ENCODE measurements at places on chromosomes 11 and 22.
A peak's percentile ranks its signal among the peaks of the same experiment; 100 is the strongest.

DNA sequence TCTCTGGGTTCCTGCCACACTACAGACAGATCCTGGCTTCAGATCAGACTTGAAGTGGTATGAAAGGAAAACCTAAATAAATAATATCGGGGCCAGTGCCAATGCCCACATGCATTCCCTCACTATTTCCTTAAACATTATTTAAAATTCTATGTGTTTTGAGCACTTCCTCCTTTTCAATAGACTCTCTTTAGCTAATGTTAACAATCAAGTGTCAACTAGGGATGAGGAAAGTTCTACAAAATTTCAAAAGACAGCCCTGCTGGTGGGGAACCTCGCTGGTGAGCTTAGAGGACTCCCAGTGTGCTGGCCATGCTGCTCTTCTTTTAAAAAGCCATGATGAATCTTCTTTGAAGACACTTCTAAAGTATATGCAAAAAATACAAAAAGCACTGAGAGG, 87.5 kb downstream of the ENTHD1 start:
- no peak for DNase-seq

- no peak for DNase-seq
Measured at GRCh38 chr22:19448076-19448607, 631 bp upstream of the C22orf39 start.

GRCh38 chr11:99351624-99352023, 330.9 kb downstream of the CNTN5 start:
- no peak for DNase-seq

GRCh38 chr11:36141196-36141953, 147.8 kb downstream of the COMMD9 start:
- no peak for DNase-seq

DNA sequence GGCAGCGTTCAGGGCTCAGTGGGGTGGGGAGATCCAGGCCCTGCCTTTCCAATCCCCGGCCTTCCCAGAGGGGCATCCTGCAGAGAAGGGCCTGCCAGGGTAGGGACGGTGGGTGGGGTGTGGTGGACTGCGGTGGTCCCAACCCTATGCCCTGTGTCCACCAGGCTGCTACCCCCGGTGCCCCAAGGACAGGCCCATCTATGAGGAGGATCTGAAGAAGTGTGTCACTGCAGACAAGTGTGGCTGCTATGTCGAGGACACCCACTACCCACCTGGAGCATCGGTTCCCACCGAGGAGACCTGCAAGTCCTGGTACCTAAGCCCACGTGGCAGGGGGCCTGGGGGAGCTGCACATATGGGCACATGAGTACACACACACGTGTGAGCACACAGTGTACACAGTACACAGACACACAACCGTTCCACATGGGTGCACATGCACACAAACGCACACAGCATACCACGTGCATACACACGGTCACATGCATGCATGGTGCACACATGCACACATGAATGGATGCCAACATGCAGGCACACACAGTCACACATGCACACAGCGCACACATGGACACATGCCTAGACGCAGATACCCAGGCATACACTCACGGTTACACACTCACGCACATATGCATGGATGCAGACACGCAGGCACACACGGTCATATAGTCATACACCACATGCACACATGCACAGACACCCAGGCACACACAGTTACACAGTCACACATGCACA, 16.1 kb downstream of the MUC2 start:
- no peak for DNase-seq

GRCh38 chr11:46278387-46279125, 1.1 kb downstream of the CREB3L1 start:
- no peak for DNase-seq

DNA sequence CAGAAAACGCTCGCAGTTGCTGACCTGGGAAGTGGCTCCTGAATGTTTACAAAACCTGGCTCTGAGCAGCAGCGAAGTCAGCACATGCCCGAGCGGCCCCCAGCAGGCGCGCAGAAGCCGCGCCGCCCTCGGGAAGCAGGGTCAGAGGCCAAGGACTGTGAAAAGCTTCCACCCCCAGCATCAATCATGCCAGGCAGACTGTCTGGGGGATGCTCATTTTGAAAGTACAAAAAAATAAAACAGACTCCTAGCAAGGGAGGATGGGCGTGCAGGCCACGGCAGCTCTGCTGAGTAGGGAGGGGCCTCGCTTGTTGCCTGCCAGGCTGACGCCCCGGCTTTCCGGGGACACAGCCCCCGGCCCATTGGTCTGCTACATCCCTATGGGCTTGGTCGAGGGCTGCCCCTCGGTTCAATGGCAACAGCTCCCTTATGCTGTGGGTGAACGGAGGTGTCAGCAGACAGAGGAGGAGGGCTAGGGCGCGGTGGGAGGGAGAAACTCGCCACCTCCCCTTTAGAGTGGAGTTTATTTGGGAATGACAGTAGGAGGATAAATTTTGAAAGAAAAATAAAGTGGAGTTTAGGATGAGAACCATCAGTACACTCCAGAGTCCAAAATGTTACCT, 37.7 kb upstream of the GNB1L start:
- peak; percentile 50 for DNase-seq

DNA sequence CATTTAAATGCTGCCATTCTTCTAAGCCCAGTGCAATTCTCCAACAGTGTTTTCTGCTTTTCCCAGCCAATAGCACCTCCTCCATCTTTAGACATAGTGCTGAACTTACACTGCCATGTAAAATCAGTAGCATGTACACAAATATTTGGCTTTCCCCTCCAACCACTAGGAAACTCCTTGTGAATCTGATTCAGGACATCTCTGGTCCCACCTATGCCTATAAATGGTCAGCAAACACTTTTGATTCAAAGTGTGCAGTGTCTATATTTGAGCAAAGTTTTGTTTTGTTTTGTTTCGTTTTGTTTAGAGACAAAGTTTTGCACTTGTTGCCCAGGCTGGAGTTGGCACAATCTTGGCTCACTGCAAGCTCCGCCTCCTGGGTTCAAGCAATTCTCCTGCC, 24.8 kb downstream of the YPEL4 start:
- no peak for DNase-seq

DNA sequence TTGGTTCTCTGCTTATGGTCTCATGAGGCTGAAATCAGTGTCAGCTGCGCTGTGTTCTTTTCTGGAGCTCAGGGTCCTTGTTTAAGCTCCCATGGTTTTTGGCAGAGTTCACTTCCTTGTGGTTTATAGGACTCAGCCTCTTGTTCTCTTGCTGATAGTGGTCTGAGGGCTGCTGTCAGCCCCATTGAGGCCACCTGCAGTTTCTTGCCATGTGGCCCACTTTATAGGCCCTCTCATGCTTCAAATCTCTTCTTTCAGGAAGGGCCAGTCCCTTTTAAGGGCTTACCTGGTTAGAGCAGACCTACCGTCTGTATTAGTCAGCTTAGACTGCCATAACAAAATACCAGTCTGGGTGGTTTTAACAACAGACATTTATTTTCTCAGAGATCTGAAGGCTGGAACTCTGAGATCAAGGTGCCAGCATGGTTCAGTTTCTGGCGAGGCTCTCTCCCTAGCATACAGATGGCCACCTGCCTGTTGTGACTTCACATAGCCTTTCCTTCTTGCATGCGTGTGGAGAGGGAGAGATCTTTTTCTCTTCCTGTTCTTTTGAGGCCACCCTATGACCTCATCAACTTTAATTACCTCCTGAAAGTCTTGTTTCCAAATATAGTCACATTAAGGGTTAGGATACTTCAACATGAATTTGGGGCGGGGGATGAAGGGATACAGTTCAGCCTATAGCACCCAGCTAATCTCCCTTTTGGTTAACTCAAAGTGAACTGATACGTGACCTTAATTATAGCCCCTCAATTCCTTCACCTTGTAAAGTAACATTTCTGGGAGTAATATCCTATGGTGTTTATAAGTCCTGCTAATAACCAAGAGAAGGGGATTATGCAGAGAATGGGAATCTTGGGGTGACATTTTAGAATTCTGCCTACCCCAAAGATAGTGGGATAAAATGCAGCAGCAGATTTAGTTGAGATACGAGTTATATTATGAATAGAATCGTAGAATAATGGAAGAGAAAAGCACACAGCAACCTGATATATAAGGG, 131.8 kb downstream of the UVRAG start:
- DNase-seq: no peak

DNA sequence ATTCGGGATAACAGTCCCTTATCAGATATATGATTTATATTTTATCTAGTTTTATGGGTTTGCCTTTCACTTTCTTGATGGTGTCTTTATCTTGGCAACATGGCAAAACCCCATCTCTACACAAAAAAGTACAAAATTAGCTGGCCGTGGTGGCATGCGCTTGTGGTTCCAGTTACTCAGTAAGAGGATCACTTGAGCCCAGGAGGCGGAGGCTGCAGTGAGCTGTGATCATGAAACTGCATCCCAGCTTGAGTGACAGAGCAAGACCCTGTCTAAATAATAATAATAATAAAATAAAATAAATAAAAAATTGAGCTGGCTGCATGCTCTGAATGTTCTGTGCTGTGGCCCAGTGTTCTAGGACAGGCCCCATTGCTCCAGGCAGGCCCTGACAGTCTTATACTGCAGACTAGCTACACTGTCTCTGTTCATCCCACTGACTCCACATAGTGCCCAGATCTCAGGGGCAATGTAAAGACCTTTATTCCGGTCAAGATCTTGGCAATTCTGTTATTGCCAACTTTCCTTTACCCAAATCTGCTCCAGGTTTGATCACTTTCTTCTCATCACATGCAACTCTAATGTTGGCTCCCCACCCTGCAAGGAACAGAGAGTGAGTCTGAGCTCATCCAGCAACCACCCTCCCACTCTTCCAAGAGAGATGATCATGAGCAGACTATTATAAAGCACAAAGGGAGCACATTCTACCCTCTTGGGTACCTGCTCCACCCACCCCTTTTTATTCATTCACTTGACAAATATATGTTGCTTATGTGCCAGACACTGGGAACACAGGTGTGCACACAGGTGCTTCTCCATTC, 8.8 kb downstream of the HSPA8 start:
- DNase-seq: no peak

- DNase-seq: peak; percentile 5
Measured at GRCh38 chr22:20741634-20742581, 32.0 kb upstream of the SERPIND1 start.

- DNase-seq: no peak
Measured at GRCh38 chr22:35921777-35922176, 106.8 kb downstream of the RBFOX2 start.

- no peak for DNase-seq
Measured at GRCh38 chr11:63032457-63032856, 16.8 kb upstream of the SLC22A8 start.

DNA sequence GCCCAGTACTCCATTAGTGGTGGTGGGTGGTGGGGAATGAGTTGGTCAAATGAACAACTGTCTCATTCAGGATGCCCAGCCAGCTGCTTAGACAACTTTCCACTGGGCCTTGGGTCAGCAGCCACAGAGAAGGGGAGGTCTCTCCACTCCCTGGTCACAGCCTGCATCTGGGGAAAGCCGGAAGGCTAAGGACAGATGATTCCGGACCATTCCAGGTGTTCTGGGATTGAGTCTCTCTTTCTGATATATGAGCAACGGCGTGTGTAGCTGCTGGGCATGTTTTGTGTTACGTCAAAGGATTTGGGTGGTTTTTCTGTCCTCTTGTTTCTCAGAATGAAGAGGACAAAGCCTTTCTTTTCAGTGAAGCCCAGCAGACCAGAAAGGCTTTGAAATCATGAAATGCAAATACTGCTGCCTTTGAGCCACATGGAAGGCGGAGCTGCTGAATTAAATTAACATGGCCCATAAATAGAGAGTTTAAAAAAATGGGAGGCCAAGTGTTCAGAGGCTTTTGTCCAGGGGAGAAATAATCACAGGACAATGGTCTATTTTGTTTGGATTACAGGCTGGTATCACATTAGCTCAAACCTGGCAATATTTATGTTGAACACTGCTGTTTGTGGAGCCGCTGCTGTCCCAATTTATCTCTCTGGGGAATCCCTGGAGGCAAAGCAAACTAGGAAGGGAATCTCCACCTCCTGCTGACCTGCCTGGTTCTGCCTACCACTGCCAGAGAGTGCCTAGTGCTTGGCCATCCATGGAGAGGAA, 234.4 kb upstream of the E2F8 start:
- DNase-seq: no peak

GRCh38 chr11:103902994-103903393, 133.4 kb upstream of the DDI1 start:
- DNase-seq: no peak

DNA sequence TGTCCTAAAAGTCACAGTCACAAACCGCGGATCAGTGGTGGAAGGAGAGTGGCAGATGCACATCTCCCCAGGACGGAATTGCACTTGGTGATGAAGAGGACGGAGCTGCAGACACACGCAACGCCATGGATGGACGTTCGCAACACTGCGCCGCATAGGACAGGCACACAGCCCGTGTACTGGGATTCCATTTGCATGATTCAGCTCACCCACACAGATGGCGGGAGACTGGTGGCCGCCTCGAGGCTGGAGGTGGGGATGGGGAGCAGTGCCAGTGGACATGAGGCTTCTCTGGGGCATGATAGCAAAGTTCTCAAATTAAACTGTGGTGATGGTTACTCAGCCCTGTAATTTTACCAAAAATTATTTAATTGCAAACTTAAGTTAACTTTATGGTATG, 37.4 kb downstream of the DUSP8 start:
- no peak for DNase-seq

DNA sequence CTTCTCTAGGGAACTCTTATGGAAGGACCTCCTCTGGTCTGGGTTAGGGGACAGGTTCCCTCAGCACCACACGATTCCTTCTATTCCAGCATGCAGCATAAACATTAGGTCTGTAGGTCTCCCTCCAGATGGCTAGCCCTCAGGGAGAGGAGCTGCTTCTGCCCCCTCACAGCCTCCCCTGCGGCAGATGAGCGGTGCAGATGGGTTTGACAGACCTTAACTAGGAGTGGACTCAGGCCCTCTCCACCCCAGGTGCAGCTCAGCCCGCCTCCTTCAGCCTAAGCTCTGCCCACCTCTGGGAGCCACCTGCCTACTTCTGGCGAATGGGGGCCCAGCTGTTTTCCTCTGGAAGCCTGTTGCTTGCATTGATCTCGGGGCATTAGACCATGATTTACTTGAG, 55.7 kb upstream of the EIF3D start:
- no peak for DNase-seq

DNA sequence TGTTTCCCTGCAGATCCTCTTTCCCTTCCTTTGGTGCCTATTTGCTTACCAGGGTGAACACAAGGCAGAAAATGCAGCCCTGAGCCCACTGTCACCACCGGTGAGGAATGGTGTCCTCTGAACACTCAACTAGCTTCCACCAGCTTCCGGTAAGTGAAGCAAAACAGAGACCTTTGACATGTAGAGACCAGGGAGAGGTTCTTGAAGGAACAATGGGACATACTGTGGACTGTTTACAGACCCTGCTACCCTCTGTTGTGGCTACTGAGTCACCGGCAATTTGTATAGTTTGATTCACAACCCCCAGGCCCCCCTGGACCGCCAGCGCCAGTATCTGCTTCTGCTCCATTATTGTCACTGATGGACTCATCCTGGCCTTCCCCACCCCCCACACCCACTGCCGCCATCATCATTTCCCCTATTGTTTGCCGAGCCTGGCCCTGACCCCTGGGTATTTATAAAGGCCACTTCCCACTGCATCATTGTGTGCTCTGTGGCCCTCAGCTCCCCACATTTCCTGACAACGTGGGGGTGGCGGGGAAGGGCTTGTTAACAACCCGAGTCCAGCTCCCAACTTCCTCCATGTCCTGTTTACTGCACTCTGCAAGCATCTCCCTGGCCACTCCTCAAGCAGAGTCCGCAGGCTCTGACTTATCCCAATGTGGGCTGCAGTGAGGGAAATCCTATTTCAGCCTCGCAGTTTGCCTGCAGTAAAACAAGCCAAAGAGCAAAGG, 252.9 kb downstream of the ETS1 start:
- DNase-seq: no peak

- DNase-seq: no peak
Measured at GRCh38 chr11:112718483-112718882, 242.7 kb upstream of the NCAM1 start.

Data from activated T-helper 1 cell treated with Interleukin-2 at 50 U/mL for 16 hours (primary cell).